Activated CD4-positive, alpha-beta T cell treated with anti-CD3 and anti-CD28 coated beads for 48 hours (primary cell): ENCODE measurements at places on chromosomes 1 and 21.
A peak's percentile ranks its signal among the peaks of the same experiment; 100 is the strongest.

DNA sequence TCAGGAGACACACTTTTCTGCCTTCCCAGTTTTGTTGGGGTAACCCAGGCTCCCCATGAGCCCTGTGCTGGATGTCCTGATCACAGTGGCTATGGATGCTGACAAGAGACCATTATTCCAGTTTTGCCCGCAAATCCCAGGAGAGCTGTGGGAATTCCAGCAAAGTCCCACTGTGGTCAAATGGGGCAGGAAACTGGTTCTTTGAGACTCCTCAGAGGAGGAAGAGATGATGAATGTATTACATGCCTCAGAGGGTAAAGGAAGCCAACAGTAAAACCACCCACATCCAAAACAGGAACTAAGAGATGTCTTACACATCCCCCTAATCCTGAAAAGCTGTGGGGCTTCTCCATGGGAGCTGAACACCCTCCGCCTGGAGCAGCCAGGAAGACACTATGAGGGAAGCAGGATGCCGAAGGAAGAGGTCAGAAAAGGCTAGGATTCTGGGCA lies 12.8 kb upstream of the MPZL1 start:
- no peak for DNase-seq

GRCh38 chr1:192980856-192981255 lies 78.3 kb downstream of the UCHL5 start:
- no peak for DNase-seq

DNA sequence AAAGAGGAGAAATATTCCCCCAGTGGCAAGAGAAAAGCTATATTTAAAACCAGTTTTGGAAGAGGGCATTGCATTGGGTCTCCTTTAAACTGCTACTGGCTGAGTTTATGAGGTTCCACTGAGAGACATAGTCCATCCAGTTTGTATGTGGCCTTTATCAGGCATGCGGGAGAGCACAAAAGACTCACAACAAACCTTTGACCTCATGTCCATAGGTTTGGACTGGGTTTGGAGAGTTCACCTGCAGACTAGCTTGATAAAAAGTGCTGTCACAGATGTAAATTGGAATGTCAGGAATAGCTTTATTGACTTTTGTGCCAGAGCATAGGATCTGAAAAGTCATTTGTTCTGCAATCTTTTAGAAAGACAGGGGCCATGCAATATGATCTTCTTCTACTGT lies 131.0 kb upstream of the NRIP1 start:
- DNase-seq: no peak

GRCh38 chr1:203871114-203871880 lies 9.9 kb downstream of the SNRPE start:
- DNase-seq: peak; percentile 25

DNA sequence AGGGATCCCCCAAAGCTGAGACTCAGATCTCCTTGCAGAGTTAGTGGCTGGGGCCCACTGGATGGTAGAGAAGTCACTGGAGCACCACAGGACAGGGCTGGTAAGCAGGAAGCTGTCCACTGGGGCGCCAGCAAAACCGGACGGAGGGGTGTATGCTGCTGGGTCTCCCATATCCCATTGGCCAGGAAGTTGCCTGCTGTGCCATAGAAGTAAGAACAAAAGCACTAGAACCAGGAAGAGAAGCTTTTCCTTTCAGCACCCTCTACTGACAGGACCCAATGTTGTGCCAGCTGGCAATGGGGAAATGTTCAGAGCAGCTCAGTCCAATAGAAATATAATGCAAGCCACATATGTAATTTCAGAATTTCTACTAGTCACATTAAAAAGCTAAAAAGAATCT lies 146.6 kb downstream of the SPATA46 start:
- DNase-seq: no peak

DNA sequence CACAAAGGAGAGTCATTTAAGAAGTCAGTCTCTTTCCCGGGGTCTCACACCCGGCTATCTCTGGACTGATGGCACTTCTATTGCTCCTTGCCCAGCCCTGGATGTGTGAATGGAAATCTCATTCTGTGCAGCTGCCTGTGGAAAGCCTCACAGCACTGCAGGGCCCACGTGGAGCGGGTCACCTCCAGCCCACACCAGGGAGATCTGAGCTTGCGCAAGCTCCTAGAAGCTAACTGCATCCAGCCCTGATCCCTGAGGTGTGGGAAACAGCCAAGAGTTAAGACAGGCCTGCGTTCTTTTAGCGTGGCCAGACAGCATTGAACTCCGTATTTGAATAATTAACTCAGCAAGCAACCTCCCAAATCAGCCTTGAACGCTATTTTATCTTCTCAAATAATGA lies 150.5 kb downstream of the LRIG2 start:
- no peak for DNase-seq

- peak; percentile 78 for DNase-seq
Observed at GRCh38 chr1:154157520-154158306, 2.8 kb upstream of the NUP210L start.

GRCh38 chr1:223788746-223789415 lies 56.9 kb downstream of the TP53BP2 start:
- DNase-seq: no peak

- DNase-seq: no peak
Observed at GRCh38 chr1:215228193-215228592, 145.7 kb downstream of the KCNK2 start.

DNA sequence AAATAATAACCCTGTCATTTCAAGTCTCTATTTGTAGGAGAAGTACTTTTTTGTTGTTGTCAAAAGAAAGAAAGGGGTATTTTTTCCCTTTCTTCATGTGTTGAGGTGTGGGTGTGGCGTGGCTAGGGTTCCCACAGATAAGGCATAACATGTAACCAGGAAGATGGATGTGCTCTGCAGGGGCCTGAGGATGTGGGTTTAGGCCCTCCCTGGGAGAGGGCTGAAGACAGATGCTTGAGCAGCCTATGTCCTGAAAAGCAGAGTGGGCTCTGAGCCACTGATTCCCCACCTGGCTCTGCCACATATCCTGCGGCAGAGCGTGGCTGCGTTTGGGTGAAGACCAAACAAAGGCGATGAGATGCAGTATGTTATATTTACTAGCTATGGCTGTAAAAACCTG lies 13.9 kb upstream of the ADAR start:
- DNase-seq: no peak

DNA sequence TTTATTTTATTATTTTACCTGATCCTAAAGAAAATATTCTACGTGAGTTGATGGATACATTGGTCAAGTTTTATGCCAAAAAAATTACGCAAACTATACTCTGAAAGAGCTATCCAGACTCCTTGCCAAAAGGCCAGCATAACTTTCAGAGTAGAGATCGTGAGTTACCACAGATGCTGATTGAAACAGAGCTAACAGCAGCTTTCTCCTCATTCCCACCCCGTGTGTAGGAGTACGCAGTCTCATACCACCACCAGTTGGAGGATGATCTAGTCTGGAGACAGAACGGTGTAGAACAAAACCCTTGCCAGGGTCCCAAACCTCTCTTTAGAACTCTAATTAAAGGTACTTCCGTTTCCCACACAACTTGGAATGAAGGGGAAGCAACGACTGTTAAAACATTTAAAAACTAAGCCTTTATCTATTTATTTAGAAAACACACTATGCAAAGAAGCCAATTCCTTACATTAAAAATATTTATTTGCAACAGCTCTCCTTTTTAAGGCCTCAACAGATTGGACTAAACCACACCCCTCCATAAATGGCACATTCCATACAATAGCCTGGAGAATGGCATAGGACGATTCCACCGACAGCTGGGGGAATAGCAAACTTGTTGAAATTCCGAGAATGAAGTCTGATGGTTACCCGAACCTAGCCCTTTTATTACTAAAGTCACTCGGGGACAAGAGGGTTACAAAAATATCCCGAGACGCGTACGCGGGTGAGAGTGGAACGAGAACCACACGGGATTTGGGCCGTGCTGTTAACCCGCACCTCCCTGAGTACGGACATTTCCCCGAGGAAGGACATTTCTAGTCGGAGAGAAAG lies 1.4 kb downstream of the NUCKS1 start:
- peak; percentile 61 for DNase-seq

DNA sequence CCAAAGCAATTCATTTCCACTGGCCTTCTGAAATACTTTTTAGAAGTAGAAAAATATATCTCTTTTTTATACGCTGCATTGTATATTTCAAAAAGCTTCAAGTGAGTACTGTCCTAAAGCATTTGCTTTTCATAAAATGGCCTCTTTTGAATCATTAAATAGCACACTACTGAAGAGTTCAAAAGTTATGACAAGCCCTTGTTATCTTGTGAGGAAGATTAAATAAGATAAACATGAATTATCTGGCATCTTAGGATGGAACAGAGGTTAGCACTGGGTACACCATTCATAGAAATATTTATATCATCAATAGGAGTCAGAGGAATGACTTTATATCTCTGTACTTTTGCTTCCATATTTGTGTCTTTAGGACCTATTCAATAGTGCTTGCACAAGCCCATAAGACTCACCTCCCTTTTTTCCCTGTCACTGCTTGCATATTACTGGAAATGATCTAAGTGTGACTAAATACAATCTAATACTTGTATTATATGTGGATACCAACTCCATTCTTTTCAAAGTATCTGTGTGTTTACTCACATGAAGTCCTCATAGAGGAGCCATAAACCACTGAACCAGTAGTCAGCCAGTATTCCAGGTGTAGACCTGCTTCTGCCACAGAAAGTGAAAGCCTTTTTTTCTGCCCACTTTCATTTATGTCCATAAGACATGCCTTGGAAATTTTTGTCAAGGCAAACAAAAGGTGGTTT lies 274.2 kb upstream of the C1orf105 start:
- no peak for DNase-seq

- DNase-seq: no peak
Observed at GRCh38 chr21:30268608-30269197, 14.0 kb downstream of the KRTAP24-1 start.

DNA sequence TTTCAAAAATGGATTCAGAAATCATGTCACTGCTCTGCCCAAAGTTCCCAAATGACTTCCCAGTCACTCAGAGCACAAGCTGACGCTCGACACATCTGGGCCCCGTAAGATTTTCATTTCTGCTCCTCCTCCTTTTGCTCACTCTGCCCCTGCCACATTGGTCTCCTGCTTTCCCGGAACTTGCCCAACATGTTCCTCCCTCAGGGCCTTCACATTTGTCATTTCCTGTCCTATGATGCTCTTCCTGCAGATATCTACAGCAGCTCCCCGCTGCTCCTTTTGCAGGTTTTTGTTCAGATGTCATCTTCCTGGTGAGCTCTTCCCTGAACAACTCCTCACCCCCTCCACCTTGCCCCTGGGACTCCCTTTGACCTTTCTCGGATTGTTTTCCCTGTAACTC lies 58.5 kb upstream of the IVNS1ABP start:
- DNase-seq: no peak

- no peak for DNase-seq
Observed at GRCh38 chr1:218498056-218498938, 153.2 kb downstream of the TGFB2 start.

GRCh38 chr21:34822168-34822567 lies 153.4 kb downstream of the CLIC6 start:
- DNase-seq: no peak

DNA sequence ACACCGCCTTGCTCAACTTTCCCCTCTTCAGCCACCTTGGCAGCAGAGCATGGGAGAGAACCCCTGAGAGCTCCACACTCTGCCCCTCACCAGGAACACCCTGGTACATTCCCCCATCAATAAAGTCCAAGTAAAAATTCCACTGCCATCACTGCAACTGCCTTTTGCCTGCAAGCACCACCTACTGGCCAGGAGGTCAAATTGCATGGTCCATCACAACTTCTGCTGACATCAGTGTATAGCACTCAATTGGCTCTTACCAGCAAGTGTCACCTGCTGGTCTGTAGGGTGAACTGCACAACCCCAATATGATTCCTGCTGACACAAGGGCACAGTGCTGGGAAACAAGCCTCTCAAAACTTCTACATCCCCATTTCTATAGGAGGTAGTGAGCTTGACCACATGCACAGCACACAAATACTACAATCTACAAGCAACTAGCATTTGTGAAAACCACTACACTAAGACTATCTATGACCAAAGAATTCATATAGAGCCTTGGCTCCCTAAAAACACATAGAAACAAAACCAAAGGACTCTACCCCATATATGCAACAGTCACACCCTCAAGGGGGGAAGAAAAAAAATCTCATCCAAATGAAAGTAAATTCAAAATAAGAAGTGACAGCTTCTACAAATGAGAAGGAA lies 69.2 kb downstream of the FASLG start:
- peak; percentile 72 for DNase-seq

- no peak for DNase-seq
Observed at GRCh38 chr1:162342452-162342983, 34.1 kb downstream of the SPATA46 start.
